AG09319 (cell line): ENCODE measurements at places on chromosomes 3 and 15.
A peak's percentile ranks its signal among the peaks of the same experiment; 100 is the strongest.

DNA sequence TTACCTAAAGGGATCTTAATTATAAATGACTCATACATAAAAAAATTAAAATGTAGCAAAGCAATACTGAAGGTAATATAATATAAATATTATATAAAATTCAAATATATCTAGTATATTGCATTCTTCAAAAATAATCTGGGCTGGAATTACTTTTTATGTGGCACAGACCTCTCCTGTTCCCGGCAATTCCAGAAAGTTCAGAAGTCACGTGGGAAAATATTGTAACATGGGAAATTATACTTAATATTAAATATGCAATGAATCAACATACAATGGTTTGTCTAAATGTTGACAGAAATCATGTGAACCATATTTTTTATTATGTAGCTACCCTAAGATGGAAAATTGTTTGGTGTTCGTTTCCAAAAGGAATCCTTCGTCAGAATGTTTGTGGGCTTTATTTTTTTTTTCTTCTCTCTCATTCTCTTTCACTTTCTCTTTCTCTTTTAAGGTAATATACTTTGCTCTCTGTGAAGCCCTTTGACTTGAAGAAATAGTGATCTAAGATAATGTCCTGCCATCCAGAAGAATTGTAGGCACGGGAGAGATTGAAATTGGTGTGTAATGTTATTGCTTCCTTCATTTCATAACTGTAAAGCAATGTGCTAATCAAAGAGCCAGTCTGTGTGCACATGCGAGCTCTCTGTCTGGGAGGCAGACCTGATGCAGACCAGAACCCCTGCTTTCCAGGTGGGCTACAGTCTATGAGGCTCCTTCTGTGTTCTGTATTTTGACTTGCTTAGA lies 559.4 kb downstream of the NR2F2 start:
- DNase-seq = no peak

GRCh38 chr3:47803480-47804025 lies 615 bp downstream of the DHX30 start:
- no peak for DNase-seq

- DNase-seq = no peak
These were observed 317 bp downstream of the ROBO2 start for GRCh38 chr3:77040216-77040615.

- DNase-seq = no peak
These were observed 136.7 kb downstream of the CCNL1 start for GRCh38 chr3:157023226-157023625.

DNA sequence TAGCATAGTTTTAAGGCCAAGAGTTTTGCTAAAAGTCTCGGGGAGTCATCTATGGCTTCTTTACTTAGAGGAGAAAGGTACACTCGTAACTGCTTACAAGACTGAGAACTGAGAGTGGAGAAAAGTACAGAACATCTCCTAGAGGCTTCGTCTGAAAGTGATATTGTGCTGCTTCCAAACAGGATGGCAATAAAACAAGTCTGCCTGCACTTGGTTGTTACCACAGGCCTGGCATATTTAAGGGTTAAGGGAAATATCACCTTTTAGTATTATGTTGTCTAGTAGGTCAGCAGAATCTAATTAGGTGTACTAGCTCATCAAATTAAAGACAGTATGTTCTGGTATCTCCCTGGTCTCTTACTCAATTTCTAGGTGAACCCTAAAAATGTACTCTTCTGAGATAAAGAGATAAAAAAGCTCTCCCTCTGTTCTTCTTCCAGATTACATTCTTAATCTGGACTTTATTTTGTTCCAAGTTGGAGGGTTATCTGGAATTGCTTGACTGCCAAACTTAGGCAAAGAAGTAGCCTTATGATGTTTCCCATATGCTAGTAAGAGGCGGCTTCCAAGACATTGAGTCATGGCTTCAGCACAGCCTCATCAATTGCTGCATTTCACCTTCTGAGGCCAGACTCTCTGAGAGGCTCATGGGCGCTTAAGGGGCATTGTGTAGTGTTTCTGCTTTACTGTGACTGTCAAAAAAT lies 181.3 kb downstream of the LSAMP start:
- DNase-seq = no peak

- no peak for DNase-seq
These were observed 666 bp upstream of the FAM219B start for GRCh38 chr15:74907163-74907870.

DNA sequence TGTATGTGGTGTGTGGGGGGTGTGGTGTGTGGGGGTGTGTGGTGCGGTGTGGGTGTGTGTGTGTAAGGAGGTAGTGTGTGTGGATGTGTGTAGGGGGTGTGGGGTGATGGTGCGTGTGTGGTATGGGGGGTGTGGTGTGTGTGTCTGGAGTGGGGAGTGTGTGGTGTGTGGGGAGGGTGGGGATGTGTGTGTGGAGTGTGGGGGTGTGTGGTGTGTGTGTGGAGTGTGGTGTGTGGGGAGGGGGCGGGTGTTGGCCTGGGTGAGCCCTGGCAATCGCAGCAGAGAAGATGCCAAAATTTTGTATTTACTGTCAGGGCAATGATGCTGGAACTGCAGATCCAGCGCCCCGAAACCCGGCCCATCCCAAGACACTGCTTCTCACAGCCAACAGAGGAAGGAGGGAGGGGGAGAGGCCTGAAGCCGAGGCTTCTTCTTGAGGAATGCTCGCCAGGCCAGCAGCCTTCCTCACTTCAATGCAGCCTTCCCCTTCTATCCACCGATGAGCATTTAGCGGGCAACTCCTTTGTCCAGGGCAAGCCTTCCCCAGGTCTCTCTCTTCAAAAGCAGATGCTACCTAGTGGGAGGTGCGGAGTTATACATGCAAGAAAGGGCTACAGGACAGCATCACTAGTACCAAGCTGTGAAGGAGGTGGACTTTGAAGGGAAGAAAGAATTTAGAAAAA lies 11.9 kb upstream of the SRP14 start:
- no peak for DNase-seq

DNA sequence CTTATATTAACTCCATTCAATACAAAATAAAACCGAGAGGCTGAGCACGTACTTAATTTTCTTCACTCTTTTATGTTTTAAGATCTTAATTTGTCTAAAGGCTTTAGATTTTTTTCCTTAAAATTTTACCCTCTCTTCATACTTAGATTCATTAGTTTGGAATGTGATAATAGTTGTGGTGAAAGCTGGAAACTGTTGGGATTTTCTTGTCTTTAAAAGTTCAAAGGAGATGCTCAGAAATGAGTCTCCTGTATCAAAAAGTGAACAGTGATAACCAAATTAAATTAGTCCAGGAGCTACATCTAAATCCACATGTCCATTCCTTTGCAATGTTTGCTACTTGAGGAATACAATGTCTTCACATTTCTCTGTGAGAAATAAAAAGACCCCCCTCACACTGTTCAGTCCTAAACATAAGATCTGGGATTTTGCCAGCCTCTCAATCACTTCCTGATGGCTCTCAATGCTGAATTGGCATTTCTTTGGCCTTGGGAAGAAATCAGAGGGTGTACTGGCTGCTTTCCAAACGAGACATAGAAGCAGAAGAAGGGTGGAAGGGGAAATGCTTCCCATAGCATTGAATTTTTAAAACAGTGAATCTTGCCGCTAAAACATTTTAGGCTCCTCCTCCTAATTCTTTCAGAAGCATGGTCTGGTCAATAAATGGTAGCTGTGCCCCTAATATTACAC lies 245.0 kb downstream of the SHOX2 start:
- DNase-seq = no peak

DNA sequence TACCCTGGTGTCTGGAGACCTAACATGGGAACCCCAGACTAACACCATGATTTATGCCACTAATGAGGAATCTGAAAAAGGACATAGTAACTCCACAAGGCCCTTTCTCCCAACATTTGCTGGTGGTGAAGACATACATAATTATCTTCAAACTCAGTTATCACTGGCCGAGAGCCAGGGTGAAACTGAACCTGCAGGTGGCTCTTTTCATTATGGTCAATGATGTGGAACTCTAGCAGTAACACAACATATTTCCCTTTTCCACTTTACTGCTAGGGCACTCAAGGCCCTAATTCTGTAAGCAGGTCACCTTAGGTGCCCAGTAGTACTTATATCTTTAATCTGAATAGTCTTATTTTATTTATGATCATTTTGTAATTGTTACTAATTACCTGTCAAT lies 326.4 kb upstream of the SATB1 start:
- DNase-seq = no peak

GRCh38 chr15:74123131-74123429 lies 7.3 kb upstream of the ISLR2 start:
- DNase-seq = no peak

DNA sequence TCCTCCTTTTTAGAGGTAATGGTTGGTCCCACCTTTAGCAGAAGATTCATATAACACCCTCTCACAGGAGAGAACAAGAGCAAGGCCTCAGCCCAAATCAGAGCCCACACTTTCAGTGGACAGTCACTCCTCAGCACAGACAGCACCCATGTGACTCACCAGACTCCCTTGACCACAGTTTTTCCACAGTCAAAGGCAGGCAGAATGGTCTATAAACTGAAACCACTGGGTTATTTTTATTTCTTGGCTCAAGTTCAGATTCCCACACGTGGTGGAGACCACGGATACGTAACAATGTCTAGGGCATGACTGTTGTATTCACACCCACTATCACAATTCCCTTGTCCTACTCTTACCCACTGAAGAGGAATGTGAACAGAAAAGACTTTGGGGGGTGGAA lies 237.8 kb upstream of the UBE2E1 start:
- DNase-seq = peak; percentile 3

DNA sequence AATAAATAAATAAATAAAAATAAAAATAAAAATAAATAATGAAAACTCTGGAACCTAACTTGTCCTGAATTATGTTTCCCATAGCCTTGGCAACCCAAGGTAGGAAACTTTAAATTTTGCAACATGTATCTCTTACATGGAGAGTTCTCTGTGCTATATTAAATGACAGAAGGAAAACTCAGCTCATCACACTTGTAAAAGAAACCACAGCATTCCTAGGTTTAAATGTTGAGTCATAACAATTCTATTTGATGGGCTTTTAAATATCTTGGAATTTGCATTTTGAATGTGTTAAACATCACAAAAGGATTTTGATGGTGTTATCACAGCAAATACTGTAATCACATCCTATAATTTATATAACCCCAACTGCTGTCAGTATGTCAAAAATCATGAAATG lies 144.2 kb downstream of the LRTM1 start:
- DNase-seq = no peak

- DNase-seq = no peak
These were observed 597.8 kb upstream of the ALCAM start for GRCh38 chr3:104768886-104769285.

GRCh38 chr15:49895347-49896223 lies 223.4 kb downstream of the ATP8B4 start:
- DNase-seq = no peak

GRCh38 chr15:44956388-44956787 lies at the start of gene TERB2:
TSS of gene TERB2 (plus strand) at chr15:44956687. CDS start at chr15:44956719, 32 bp downstream.
- DNase-seq = no peak

GRCh38 chr15:40923551-40923950 lies 5.6 kb upstream of the DLL4 start:
- DNase-seq = no peak

DNA sequence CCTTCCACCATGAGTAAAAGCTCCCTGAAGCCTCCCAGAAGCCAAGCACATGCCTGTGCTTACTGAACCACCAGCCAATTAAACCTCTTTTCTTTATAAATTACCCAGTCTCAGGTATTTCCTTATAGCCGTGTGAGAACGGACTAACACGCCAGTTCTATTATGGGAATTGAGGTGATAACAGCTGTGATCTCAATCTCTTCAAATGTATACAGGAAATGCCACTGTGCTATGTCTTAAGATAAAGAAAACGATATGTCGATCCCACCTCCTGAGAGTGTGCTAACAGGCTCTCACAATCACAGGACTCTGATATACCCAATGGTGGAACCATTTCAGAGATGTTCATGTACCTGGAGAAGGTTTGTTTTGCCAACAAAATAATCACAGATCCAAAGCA lies 26.2 kb downstream of the CHSY1 start:
- no peak for DNase-seq

GRCh38 chr3:14261229-14261628 lies 82.6 kb downstream of the LSM3 start:
- DNase-seq = peak; percentile 48

DNA sequence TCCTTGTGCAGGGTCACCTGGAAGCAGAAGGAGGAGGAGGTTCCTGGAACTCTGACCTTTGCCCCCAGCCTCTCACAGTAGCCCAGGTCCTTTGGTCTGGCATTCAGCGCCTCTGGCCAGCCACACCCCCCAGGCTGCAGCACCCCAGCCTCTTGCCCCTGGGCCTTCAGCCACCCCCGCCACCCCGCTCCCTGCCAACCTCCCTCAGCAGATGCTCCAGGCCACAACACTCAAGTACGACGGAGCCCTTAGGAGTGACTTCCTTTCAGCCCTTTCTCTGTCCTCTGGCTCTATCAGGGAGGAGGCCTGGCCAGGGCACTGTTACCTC lies 45.2 kb downstream of the GRIP2 start:
- no peak for DNase-seq

GRCh38 chr3:3194861-3195260 lies 15.4 kb upstream of the CRBN start:
- DNase-seq = no peak

- DNase-seq = peak; percentile 68
These were observed 95.3 kb downstream of the DAPK2 start for GRCh38 chr15:63950911-63951481.

- peak; percentile 53 for DNase-seq
These were observed 6.0 kb downstream of the TM4SF4 start for GRCh38 chr3:149480326-149481017.

DNA sequence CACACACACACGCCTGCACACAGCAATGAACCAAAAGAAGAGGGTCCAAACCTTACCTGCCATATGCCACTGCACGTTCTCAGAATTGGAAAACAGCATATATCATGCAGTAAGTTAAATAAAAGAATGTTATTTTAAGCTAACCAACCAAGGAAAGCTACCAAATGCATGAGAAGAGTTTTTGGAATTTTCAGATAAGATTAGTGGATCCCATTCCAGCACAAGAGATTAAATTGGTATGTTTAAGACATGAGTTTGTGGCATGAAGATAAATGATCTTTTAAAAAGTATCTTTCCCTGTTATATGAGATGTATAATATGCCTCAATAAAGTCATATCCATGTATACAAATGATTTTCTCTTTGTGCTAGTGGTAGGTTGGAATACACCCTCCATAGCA lies 811.4 kb downstream of the NR2F2 start:
- DNase-seq = no peak

DNA sequence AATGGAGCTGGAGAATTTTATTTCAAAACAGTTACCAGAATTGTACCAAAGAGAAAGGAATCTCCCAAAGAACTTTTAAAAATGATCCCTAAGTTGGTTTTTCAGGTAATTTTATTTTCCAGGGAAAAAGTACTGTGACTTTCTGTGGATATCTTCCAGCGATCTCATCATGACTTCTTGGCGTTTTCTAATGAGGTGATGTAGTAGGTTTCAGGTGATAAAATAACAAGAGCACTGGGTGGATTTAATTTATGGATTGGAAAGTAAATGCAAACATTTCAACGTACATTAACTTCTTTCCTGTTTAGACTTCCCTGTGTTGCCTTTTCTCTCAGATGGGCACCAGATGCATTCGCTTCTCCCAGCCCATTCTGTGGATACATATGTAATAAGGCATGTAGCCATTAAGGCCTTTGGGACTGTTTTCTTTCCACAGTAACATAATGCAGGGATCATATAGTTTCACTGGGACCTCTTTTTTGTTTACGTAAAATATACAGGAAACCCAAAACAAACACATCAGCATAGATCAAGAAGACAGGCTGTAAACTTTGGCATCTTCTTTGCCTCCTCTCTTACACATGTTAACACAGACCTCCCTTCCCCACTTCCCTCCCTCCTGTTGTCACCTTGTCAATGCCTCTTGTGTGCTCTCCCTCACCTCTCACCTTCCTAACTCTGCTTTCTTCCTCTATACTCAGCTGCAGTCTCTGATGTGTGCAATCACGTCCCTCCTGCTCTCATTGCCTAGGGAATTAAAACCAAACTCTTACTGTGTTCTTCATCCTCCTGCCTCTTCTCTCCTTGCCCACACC lies 13.0 kb downstream of the PHLDB2 start:
- no peak for DNase-seq
